ENCODE measurements at places on chromosomes 5 and 9.

DNA sequence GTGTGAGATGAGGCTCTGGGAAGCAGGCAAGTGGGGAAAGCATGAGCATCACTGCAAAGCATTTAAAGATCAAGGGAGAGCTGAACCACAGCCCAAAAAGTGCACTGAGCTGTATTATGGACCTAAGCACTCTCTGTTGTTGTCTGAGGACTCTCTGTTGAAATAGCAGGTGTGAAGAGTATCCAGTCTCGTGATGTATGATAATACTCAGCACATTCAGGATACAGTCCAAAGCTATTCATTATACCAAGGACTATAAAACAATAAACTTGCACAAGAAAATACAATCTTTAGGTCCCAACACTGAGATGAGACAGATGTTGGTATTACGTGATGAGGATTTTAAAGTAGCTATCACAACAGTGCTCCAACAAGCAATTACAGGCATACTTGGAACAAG lies 97.5 kb upstream of the IGFBPL1 start:
- DNase-seq = no peak

DNA sequence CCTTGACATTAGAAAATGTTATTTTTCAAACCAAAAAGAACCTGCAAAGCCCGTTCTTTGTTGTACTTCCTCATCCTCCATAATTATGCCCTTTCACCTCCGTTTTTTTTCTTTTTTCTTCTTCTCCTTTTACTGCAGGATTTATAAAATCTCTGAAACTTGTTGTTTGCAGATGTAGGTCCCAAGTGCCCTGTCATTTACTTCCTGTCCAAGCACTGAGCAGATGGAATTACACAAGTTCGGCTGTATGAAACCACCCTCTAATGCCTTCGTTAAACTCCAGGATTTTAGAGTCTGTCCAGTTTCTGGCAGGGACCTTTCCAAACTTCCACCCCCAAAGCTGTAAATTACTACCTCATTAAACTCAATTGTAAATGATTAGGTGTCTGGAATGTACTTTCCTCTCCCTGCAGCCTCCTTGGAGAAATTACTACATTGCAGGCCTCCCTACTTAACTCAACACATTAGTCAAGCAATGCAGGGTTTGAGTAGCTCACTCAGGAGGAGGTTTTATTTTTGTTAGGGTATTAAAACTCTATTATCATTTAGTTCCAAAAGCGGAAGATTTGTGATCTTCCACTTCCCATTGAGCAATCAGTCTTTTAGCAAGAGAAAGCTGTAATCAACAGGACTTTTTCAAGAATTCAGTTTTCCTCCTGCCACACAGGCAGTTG lies 125.6 kb upstream of the LPAR1 start:
- DNase-seq = no peak

DNA sequence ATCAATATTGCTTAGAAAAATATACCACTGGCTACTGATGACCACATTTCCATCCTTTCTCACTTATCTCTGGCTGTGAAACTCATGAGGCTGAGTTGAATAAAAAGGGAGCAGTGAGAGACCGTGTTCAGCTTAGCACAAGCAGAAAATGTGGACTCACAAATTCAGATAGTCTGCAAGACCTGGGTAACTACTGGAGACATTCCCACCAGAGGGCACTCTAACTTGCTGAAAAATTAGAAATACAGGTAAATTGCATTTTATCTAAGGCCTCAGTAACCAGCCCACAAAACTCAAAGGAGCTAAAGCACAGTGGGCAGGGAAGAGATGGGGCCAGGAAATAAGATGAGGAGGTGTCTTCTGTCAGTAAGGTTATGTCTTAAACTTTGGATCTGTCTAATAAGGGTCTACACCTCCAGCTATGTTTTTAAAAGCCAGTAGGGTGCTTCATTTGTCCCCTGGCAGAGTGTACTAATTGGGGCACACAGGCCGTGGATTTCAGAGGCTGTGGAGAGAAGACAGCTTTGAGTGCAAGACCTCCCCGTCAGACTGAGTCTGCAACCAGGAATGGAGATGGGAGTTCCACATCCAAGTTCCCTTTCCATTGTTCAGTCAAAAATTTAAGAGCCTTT lies 8.7 kb upstream of the NDUFB6 start:
- DNase-seq = no peak

DNA sequence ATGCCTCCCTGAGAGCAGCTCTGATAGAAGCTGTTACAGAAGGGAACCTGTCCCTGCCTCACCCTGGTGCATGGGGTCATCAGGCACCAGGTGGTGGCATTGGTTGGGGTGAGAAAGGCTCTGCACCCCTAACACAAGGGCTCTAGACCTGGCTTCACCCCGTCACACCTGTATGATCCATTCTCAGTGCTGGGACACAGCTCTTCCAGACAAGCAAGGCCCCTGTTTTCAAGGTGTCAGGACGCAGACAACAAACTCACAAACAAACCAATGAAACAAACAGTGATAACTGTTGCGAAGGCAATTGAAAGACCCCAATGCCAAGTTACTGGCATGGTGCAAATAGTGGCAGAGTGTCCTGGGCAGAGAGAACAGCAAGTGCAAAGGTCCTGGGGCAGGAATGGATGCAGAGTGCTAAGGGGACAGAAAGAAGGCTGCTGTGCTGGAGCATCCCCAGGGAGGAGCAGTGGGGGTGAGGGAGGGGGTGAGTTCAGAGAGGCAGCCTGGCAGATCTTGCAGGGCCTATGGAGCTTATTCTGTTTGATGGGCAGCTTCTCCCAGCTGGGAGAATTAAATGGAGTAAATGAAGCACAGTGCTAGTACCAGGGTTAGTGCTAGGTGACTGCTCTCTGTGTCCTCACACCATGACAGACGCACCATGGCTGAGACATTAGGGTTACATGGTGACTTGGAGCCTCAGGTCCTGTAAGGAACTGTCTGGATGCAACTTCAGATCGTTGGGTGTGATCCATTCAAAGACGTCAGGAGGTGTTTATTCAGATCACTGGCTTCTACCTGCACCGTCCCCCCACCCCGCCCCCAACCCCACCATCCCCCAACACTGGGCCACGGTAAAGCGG lies 67.9 kb upstream of the UNC5A start:
- DNase-seq = peak; percentile 65

DNA sequence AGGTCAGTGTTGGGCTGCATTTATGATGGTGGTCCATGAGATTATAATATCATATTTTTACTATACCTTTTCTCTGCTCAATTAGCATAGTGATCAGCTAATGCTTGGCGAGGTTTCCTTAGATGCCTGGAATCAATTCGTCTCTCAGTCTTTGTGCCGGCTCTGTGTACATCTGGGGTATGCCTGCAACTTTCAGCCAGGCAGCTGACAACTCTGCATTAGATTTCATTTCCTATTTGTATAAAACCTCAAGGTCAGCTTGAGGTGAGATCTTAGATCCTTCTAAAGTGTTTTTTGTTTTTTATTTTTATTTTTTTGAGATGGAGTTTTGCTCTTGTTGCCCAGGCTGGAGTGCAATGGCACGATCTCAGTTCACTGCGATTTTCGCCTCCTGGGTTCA lies 86.8 kb downstream of the MELK start:
- DNase-seq = no peak

GRCh38 chr5:17720071-17720470 lies 85.8 kb downstream of the TAF11L14 start:
- DNase-seq = no peak

DNA sequence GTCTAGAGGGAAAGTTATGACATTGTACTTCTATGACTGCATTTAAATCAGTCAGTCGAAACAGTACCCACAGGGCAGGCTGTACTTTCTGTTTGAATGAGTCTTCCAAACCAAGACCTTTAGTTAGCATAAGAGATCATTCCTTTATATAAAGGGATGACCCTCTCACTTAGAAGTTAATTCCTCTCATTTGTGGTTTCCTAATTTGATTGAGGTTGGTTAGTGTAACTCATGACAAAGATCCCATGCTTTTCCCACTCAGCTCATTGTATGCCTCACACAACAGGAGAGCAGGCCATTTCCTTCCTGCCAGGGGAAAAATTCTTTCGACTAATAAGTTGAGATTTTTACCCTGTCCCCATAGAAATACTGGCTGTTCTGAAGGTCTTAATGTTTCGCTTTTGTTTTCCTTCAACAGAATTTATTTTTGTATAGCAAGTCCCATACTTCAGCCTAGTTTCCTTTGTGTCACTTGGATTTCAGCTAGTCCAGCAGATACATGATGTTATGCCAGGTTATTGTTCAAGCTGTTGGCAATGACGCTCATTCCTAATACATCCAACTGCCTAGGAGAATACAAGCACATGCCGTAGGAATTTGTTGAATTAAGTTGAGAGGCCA lies 500.7 kb downstream of the SPATA31D1 start:
- DNase-seq = no peak

- DNase-seq = no peak
These were observed 127.1 kb downstream of the TAF11L14 start for GRCh38 chr5:17761326-17761725.

DNA sequence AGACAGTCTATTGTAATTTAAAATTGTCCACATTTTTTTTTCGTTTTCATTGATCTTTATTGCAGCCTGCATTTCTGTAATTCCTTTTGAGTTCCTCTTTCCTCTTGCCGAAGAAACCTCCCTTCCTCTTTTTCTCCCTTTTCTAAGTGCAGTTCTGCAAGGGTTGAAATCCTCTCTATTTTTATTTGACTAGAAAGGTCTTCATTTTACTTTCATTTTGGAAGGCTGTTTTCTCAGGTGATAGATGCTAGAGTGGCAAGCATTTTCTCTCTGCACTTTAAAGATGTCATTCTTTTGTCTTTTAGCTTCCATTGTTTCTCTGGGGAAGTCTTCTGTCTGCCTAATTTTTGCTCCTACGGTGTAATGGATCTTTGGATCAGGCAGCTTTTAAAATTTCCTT lies 248.5 kb downstream of the SMARCA2 start:
- no peak for DNase-seq

- DNase-seq = no peak
These were observed 426.8 kb upstream of the CDH9 start for GRCh38 chr5:27465140-27465539.

All from osteocyte (in vitro differentiated cells).